Inflammatory macrophage treated with lipopolysaccharide for 4 hours (primary cell): ENCODE measurements at places on chromosomes 1 and 21.

GRCh38 chr1:10663678-10664035 lies 132.8 kb downstream of the CASZ1 start:
- no peak for DNase-seq

- DNase-seq: no peak
These were observed 108.2 kb downstream of the GALNT2 start for GRCh38 chr1:230175163-230175747.

- DNase-seq: no peak
These were observed 2.4 kb downstream of the DNAJC6 start for GRCh38 chr1:65311760-65312159.

DNA sequence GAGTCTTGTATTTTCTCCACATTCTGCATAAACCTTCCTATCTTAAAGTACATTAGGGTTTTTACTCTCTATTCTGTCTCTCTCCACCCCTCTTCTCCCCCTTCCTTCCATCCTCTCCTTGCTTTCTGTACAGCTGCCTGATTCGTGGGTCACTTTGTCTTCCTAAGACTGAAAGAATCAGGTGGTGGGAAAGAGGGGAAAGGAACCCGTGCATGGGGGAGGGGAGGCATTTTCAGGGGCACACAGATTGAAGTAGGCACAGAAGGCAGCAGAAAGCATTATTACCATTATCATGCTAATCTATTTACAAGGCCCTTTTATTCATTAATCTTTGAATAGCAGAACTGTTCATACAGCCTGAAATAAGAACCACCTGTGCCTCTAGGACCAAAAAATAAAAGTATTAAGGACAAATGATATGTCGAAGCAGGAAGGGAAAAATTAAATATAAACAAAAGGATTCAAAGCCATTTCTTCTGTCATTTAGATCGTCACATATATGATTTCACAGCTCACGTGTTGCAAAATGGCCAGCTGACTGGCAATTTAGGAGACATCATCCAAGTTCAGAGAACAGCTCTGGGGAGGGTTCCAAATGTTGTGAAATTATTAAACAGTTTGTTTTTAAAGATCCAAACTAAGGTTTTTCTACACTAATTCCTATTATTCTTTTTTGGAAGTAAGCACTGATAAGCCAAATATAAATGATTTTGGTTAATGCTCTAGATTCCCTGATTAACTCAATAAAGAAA lies 154.6 kb downstream of the PBX1 start:
- DNase-seq: peak; percentile 39

DNA sequence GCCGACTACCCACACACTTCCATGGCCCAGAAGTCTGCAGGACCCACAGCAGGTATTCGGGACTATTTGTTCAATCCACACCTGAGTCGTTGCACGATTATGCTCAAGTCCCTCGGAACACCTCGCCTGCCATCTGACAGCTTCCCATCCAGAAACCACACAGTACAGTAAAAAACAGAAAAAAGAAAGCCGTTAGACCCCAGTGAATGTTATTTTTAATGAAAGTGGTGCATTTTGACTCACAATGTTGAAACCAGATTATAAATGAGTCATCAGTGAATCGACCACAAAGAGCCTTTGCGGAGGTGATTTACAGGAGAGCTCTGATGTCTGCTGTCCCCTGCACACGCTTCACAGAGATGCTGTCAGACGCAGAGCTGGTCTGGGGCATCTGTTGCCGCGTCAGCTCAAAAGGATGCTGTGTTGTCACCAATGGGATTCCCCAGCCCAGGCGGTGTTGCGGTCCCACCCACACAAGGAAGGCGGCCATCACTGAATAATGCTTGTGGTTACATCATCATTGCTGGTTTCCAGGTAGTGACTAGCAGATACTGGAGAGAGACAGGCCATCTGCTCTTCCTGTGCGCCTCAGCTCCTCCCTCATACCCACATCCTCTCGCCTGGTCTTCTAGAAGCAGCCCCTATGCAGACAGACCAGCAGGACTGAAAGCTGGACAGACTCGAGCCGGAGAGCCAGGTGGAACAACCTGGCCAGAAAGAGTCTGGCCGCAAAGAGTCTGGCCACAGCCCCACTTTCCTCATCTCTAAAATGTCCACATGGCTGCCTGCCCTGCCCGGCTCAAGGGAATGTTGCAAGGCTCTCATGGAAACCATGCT lies 116.8 kb downstream of the TOMM20 start:
- DNase-seq: peak; percentile 98

GRCh38 chr1:3028531-3029282 lies 7.4 kb downstream of the ACTRT2 start:
- no peak for DNase-seq

- DNase-seq: no peak
These were observed 574.9 kb downstream of the PTPRU start for GRCh38 chr1:29811247-29811646.

GRCh38 chr1:241215203-241215602 lies 141.8 kb downstream of the RGS7 start:
- no peak for DNase-seq

DNA sequence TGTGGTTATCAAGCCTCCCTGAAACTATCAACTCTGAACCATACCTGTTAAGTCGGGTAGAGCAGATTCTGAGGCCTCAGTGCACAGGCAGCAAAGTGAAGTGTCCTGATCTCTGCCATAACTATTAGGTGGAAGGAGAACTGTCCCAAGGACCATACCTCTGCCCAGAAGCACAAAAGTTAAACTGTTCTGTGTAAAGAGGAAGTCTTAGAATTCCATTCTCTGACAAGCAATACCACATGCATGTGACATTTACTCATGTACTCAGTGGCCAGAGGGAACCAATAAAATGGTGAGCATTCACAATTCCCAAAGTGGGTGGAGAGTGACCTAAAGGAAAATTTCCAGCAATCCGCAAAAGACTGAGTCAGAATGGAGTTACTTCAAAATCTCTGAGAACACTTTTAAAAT lies 61.0 kb downstream of the TOR3A start:
- peak; percentile 98 for DNase-seq

GRCh38 chr1:79193211-79194079 lies 186.9 kb upstream of the ADGRL4 start:
- no peak for DNase-seq

DNA sequence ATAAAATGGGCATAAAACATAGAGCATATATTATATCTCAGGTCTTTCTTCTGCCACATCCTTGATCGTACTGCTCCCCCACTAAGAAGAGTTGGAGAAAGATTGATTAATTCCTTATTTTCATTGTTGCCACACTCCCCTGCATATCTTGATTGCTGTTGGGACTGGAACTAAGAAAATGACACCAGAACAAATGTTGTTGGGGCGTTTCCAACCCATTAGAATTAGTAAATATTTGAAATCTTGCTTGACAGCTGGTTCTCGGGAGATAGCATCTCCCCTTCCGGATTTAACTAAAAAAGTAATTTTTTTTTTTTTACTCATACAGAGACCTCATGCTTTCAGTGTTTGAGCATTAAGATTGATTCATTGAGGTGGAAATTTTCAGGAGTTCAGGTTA lies 493.0 kb upstream of the PLXNA2 start:
- DNase-seq: no peak

- no peak for DNase-seq
These were observed 122.5 kb upstream of the COA6 start for GRCh38 chr1:234250747-234251146.

- no peak for DNase-seq
These were observed 1.8 kb downstream of the ACTA1 start for GRCh38 chr1:229432116-229432461.

DNA sequence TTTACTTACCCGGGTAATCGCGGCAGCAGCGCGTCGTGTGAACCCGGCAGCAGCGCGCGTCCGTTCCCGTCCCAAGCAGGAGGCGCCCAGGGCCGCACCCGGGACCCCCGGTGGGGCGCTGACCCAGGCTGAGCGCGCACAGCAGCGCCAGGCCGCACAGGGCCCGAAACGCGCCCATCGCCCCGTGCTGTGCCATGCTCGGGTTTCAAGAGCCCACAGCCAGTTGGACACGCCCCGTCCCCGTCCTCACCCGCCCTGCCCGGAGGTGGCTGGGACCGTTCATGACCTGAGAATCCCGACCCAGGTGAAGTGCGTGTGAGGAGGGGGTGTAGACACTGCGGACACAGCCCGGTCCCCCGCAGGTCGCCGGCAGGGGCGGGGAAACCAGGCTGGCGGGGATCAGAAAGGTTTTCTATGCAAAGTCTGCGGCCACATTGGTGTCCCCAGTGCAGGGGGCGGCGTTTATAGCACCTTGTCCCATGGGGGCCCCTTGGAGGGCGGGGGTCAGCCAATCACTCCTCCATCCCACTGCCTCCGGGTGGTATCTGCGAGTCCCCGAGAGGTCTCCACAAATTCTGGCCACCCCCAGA lies at the start of gene TNFRSF18:
TSS of gene TNFRSF18 (minus strand) at position 217 of the 590 bp plus-strand sequence. CDS start at position 196, 21 bp downstream.
- DNase-seq: no peak

GRCh38 chr1:219171192-219171935 lies 2.3 kb upstream of the LYPLAL1 start:
- DNase-seq: peak; percentile 50

DNA sequence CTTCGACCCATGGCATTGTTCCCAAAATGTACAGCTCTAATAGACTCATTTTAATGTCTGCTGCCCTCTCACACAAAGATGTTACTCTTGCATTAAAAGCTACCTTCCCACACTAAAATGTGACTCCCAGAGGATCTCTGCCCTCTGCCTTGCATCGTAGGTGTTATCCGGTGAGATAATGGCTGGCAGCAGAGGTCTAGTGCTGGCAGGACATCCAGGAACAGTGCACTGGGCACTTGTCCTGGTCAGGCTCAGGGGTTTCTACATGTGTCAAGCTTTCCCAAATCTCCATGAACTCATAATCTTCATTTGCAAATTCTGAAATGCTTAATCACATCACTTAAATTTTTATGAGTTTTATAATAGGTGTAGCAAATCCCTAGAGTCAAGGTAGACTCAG lies 310.6 kb downstream of the LRRIQ3 start:
- DNase-seq: no peak

DNA sequence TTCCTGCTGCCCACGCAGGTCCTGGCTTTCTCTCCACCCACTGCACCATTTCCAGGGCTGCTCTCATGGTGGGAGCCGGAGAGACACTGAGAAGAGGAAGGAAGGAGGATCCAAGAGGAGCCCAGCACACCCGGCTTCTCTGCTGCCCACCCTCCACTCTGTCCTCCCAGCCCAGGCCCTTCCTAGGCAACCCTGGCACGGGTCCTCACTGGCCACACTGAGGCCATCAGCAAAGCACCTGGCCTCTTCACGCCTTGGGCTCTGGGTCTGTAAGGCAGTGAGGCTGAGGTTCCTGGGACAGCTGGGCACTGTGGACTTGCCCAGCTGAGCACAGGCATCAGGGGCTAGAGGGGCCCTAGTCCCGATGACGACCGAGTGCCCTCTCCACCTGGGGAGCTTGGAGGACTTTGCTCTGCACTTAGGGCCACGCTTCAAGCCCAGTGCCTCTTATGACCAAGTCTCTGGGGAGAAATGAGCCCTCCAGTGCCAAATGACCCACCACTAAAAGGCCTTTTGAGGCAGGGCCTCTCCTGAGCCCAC lies 43.1 kb downstream of the PDE9A start:
- no peak for DNase-seq

- no peak for DNase-seq
These were observed 1.6 kb downstream of the CSF3R start for GRCh38 chr1:36481091-36481490.

- DNase-seq: no peak
These were observed 64.7 kb downstream of the PRDM16 start for GRCh38 chr1:3133686-3134085.

- DNase-seq: no peak
These were observed 12.0 kb upstream of the SLAMF1 start for GRCh38 chr1:160658814-160659193.

GRCh38 chr1:41648230-41648629 lies 163.7 kb upstream of the EDN2 start:
- DNase-seq: no peak

GRCh38 chr1:28833381-28833780 lies 21.4 kb downstream of the OPRD1 start:
- no peak for DNase-seq
